Fibroblast of skin of right biceps (primary cell): ENCODE measurements at places on chromosomes 12 and 14.
A peak's percentile ranks its signal among the peaks of the same experiment; 100 is the strongest.

DNA sequence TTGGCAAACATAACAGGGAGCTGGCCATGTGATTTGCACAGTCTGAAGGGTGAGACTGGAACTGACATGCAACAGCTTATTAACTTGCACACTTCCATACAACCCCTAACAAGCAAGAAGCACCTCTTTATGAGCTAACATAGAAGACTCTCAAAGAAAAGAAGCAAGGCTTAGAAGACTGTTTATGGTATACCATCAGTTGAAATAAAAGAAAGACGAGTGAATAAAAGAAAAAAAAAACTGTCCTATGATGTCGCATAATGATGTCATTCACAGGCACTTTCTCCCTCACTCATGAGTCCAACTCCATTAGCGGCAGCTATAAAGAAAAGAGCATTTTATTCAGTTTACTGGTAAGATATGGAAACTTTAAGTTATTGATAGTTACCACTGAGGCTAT, 3.3 kb upstream of the MDM1 start:
- DNase-seq = no peak

GRCh38 chr14:96362071-96362964, 823 bp downstream of the ATG2B start:
- peak; percentile 5 for DNase-seq

DNA sequence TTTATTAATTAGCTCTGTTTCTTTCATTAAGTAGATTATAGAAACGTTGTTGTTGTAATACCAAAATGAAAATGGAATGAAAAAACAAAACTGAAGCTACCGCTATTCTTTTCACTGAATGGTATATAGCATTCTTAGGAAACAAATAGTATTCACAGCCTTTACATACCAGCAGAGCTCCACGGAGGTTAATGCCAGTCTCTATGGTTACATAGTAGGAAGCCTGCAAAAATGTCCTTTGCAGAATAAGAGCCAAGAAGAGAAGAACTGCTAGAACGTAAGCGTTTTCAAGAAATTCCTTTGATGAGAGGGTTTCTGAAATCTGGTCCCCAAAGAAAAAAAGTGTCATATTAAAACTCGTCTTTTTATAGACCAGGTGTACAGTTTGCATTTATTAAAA, 30.6 kb downstream of the ABCC9 start:
- DNase-seq = no peak

DNA sequence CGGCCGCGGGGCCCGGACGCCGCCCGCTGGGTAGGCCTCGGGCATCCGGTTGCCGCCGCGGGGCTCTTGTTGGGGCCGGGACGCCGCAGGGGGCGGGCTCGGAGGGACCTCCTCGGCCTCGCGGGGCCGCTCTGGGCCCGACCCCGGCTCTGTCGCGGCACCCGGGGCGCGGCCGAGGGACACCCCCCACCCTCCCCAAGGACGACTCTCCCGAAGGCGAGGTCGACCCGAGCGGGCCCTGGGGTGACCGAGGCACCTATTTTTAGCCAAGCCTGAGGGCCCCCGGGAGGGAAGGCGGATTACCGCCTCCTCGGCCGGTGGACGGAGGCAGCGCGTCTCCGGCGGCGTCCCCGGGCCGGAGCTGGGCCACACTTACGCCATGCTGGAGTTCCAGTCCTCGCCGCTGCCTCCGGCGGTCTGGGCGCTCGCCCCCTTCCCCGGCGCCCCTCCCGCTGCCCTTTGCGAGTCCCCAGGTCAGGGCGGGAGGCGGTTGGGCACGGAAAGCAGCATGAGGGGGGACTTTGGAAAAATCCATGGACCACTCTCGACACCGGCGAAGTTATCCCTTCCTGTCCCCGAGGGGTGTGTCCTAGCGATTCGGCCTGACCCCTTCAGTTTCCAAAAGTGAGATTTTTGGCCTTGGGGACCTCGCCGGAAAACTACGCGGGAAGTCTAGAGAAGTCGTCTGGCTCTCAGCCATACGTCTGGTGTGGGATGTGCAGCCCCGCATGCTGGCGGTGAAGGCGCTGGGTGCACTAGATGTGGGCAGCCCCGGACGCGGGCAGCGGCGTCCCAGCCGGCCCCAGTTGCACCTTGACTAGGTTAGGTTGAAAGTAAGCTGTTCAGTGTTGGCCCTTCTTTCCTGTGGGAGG, 699 bp downstream of the KTN1 start:
- peak; percentile 57 for DNase-seq

DNA sequence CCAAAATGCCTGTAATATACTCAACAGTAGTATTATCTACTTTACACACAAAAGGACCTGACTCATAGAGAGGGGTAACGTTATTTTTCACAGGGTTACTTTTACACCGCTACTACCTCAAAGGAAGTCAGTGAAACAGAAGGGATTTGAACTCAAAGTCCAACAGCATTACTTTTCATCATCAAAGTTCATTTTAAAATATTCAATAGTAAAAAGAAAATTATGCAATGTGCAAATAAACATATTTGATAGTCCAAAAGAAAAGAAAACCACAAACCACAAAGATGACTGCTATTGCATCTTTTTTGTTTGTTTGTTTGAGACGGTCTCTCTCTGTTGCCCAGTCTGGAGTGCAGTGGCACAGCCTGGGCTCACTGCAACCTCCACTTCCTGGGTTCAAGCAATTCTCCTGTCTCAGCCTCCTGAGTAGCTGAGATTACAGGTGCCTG, 15.5 kb downstream of the KIF21A start:
- no peak for DNase-seq

GRCh38 chr12:65593239-65593701, 231.0 kb upstream of the HMGA2 start:
- DNase-seq = no peak

- no peak for DNase-seq
Observed at GRCh38 chr12:30962047-30962446, 35.5 kb downstream of the TSPAN11 start.

GRCh38 chr14:93126111-93126510, 10.4 kb upstream of the ITPK1 start:
- DNase-seq = no peak

DNA sequence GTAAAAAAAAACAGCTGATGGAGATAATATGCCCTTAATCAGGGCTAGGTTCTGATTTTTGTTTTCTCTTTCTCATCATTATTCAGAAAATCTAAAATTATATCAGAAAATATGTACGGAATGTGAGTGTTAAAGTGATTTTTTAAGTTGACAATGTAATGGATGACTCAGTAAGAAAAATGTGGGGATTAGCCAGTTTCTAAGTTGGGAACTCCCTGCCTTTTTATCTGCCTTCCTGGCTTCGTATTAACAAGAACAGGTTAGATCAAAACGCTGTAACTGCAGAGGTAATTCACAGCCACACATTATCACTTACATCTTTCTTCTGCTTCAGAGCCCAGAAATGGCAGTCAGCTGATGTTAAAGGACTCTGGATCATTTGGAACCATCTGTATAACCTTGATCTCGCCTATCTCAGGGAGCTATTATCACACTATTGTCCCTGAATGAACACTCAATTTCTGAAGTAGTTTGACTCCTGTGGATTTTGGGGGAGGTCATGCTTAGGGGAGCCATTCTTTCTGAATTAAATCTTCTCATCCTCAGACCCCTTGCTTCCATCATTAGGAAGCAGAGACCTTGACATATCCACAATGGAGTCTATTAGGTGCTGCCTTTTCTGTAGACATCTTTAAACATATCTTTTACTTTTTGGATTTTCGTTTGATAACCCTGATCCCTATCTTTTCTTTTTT, 135.7 kb upstream of the SLC16A7 start:
- DNase-seq = peak; percentile 76

DNA sequence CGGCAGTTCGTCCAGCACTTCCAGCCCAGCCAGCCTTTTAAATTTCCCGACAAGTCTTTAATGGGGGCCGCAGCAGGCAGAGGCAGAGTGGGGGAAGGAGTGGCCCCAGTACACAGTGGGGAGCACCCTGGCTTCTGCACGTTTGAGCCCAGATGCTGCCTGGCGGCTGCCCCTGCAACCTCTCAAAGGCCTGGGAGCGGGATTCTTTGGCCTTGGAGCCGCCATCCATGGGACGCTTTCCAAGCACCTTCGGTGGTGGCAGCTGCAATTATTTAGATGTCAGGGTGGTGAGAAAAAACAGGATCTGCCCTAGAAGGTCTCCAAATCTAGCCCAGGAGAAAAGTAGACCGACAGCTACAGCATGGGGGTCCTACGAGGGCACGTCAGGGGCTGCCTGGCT, 46.0 kb downstream of the FAM222A start:
- no peak for DNase-seq

DNA sequence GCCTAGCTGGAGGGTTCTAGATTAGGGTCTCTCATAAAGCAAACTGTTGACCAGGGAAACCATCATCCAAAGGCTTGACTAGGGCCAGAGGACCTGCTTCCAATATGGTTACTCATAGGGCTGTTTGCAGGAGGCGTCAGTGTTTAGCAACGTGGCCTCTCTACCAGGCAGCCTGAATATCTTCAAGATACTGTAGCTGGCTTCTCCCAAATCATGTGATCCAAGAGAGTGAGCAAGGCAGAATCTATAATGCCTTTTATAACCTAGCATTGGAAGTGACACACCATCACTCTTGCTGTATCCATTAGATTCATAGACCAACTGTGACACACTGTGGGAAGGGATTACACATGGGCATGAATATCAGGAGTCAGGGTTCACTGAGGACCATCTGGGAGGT, 17.3 kb downstream of the TPH2 start:
- DNase-seq = peak; percentile 19

GRCh38 chr14:57317248-57317833, 48.6 kb downstream of the AP5M1 start:
- DNase-seq = peak; percentile 72

- peak; percentile 9 for DNase-seq
Observed at GRCh38 chr12:96120359-96121100, 73.6 kb upstream of the ELK3 start.

DNA sequence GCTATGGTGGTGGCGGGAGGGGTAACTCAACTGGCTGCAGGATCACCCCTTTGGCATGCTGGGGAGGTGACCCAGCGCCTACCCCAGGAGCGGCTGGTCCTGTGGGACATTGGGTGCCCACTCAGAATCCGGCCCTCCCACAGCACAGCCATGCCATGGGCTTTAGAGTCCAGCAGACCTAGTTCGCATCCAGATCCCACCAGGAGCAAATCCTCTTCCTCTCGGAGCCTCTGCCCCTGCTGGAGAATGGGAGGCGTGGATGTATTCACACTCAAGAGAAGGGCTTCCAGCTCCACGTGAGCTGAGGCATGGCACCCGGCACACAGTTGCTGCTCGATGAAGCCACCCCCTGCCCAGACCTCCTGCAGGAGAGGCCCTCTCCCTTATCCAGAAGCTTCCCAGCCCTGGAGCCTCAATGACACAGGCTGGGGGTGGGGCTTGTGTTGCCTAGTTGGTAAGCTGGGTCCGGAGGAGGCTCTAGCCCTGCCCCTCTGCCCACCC, 17.7 kb downstream of the FAM222A start:
- no peak for DNase-seq

DNA sequence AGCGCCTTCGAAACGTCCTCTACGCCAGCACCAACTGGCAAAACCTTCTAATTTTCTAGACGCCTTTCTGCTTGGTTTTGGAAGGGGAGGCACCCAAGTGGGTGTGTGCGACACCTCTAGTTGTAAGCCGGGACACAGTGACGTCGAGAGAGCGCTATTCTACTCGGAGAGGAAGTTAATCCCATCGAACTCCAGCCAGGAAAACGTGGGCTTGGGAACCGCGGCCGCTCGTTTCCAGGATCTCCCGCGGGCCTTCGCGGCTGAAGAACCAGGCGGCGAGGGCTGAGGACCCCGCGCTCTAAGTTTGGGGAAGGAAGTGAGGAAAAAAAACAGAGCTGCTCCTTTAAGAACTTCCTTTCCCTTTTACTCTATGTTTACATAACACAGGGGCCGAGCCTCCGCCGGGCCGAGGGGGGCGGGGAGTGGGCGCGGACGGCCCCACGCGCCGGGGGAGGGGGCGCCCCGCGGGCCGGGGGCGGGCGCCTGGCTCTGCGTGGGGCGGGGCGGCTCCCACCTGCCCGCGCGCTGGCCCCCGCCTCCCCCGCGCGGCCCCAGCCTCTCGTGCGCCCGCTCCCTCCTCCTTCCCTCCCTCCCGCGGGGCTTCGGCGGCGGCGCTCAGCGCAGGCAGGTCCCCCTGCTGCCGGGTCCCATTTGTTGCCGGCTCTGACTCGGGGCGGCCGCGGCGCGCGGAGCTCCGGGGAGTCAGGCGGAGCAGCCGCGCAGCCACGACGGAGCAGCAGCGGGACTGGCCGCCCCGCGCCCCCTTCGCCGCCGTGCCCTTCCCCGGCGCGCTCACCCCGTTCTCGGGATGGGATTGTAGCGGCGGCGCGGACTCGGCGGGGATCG, at the start of gene PELI2:
PELI2 (plus strand) TSS at position 647 of the 846 bp plus-strand sequence. CDS start 250 bp downstream, outside the sequence.
- peak; percentile 78 for DNase-seq

DNA sequence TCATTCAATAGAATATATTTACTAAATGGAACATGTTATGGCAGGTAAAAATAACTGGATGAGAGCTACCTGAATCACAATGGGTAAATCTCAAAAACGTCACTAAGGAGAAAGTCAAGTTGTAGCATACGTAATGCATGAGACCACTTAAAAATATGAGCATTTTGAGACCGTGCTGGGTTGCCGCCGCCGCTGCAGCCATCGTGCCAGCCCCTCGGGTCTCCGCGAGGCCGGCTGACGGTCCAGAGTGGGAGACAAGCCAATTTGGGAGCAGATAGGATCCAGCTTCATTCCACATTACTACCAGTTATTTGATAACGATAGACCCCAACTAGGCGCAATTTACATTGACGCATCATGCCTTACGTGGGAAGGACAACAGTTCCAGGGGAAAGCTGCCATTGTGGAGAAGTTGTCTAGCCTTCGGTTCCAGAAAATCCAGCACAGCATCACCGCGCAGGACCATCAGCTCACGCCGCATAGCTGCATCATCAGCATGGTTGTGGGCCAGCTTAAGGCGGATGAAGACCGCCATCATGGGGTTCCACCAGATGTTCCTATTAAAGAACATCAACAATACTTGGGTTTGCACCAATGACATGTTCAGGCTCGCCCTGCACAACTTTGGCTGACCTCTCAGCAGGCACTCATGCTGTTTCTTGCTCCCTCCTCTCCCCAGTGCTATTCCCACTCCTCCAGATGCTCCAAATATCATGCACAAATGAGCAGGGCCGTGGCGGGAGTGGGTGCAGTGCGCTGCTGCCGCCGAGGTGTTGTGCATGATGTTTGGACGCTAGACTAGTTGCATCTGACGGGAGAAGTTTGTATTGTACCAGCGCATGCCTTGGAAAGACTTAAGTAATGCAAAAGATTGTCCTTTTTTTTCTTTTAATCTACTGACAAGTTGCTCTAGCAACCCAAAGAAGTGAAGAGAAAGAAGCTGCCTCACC, 6.3 kb upstream of the BRMS1L start:
- DNase-seq = no peak

GRCh38 chr12:131133994-131134393, 180.3 kb downstream of the ADGRD1 start:
- no peak for DNase-seq

GRCh38 chr14:49538852-49539251, 47.3 kb downstream of the RPS29 start:
- DNase-seq = no peak

DNA sequence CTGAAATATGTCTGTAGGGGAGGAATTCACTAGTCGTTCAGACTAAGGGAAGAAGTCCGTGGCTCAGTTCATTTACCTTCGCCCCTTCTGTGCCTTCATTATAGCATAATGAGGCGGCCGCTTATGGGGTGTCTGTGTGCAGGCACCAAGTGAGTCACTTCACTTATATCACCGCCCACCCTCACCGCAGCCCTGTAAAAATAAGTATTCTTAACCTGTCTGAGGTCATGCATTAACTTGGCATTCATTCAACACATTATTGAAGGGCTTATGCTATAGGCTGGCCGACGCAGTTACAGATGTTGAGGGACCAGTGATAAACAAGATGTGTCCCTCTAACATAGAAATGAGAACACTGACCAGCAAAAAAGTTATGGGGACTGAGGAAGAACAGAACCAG, 47.7 kb upstream of the PTCSC3 start:
- no peak for DNase-seq

GRCh38 chr14:53226553-53226952, 73.4 kb upstream of the DDHD1 start:
- DNase-seq = no peak
